Stimulated activated effector memory CD8-positive, alpha-beta T cell treated with anti-CD3 and anti-CD28 coated beads, Interleukin-12 subunit alpha, Interleukin-12 subunit beta, amount 100 ng/mL, for 72 hours (primary cell): ENCODE measurements at places on chromosomes 11 and 22.

GRCh38 chr11:125263268-125263790, 98.8 kb downstream of the PKNOX2 start:
- no peak for DNase-seq

DNA sequence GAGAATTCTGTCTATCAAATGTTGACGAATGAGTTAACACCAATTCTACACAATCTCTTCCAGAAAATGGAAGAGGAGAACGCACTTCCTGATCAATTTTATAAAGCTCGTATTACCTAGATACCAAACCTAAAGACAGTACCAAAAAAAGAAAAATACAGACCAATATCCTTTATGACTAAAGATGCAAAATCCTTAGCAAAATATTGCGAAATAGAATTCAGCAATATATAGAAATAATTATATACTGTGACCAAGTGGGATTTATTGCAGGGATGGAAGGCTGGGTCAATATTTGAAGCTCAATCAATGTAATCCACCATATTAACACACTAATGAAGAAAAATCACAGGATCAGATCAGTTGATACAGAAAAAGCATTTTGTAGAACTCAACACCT, 25.6 kb downstream of the SMARCB1 start:
- no peak for DNase-seq

- DNase-seq, result no peak
Measured at GRCh38 chr11:17563231-17563646, 16.2 kb downstream of the OTOG start.

DNA sequence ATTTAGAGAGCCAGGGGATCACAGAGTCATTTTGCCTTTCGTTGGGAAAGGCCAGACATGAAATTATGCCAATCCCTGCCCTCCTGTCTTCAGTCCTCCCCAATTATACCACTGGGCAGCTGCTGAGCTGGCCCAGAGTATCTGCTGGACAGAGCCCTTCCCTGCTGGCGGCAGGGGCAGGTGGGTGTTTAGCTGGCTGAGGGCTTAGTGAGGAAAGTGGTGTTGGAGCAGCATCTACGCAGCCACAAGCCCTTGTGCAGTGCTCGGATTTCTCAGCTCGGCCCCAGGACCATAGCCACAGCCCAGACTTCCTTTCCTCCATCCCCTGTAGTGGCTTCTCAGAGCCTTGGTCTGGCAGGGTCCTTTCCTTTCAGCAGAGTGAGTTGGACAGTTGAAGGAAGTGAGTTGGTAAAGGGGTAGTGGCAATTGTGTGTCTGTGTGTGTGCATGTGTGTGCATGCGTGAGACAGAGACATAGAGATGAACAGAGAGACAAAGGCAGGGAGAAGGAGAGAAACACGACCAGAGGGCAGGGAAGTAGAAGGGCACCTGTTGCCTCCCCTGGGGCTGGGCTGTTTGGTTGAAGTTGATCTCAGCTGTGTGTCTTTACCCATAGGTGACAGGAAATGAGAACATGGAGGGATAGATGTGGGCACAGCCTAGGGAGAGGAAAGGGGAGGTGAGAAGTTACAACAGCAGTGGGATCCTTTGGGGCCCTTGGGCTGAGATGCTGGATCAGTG, 66.2 kb downstream of the GRIK4 start:
- no peak for DNase-seq

GRCh38 chr22:47798229-47798628, 1035.8 kb downstream of the TBC1D22A start:
- DNase-seq, result no peak

GRCh38 chr22:44648085-44648820, 53.8 kb upstream of the PRR5 start:
- no peak for DNase-seq

- DNase-seq, result no peak
Measured at GRCh38 chr11:65216830-65217229, 35.1 kb downstream of the CAPN1 start.
